ENCODE measurements at places on chromosomes 3 and 15.
A peak's percentile ranks its signal among the peaks of the same experiment; 100 is the strongest.

GRCh38 chr15:83278191-83278590 lies 6.3 kb downstream of the BNC1 start:
- ATAC-seq: no peak

DNA sequence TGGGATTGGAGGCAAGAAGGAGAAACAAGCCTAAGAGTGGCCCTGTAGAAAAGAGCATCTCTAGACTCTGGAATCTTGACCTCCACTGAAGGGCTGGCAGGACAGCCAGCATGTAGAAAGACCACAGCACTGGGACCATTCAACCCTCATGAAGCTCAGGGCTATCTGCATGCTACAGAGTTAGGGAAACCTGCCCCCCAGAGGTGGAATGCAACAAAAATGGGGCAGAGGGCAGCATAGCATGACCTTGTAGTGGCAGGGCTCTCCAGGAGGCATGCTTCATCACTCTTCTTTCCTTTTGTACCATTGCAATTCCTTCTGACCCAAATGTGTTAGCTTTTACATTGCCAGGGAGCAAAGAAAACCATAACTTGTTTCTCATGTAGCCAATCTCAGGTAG lies 445.4 kb downstream of the EPHB1 start:
- no peak for ATAC-seq

DNA sequence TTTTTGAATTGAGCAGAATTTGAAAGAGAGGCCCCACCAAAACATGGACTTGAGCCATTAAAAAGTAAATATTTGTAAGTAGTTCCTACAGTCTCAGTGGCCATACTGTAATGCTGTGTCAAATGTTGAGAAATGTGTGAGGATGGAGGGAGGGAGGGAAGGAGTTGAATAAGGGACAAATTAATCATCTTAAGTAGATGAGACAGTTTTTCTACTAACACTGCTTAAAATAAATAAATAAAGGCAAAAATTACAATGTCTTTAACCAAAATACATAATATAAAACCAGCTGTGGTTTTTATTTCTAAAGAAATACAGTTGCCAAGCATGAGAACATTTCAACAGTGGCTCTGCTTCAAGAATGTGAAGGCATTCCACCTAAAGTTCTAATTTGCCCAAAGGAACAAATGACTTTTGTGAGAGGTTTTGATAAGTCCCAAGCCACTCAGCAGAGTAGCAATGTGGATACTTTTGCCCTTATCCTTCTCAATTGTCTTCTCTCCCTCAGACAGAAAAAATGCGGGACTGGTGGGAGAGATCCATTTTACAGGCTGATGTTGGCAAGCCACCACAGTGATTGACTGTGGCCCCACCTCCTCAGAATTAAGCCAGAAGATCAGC lies 427.0 kb upstream of the RARB start:
- no peak for ATAC-seq

DNA sequence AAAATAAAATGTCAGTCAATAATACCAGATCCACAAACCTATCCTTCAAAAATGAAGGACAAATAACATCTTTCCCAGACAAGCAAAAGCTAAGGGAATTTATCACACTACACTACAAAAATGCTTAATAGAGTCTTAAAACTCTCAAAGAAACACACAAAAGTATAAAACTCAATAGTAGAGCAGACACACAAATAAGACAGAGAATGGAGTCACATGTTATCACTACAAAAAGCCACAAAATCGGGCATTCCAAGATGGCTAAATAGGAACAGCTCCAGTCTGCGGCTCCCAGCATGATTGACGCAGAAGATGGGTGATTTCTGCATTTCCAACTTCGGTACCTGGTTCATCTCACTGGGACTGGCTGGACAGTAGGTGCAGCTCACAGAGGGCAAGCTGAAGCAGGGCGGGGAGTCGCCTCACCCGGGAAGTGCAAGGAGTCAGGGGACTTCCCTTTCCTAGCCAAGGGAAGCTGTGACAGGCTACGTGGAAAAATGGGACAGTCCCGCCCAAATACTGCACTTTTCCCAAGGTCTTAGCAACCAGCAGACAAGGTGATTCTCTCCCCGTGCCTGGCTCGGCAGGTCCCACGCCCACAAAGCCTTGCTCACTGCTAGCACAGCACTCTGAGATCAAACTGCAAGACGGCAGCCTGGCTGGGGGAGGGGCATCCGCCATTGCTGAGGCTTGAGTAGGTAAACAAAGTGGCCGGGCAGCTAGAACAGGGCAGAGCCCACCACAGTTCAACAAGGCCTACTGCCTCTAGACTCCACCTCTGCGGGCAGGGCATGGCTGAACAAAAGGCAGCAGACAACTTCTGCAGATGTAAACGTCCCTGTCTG lies 46.3 kb downstream of the SENP7 start:
- no peak for ATAC-seq

GRCh38 chr15:76298986-76299385 lies 12.3 kb downstream of the ETFA start:
- ATAC-seq: no peak

DNA sequence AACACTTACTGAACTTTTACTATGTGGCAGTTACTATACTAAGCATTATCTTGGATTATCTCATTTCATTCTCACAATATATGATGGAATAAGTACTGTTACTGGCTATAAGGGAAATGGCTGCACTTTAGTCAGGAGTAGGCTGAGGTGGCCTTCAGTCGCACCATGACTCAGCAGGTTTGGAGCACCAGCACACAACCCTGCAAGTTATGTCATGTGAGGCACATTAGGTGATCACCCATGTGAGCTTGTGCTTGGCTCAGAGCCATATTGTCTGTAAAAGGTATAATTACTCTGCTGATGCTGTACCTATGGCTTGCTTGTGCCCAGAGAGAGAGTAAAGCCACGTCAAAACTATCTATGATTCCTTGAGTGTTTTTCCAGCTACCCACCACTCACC lies 54.1 kb upstream of the TIPARP start:
- ATAC-seq: no peak

GRCh38 chr3:128504533-128504915 lies 11.5 kb upstream of the GATA2 start:
- ATAC-seq: no peak

DNA sequence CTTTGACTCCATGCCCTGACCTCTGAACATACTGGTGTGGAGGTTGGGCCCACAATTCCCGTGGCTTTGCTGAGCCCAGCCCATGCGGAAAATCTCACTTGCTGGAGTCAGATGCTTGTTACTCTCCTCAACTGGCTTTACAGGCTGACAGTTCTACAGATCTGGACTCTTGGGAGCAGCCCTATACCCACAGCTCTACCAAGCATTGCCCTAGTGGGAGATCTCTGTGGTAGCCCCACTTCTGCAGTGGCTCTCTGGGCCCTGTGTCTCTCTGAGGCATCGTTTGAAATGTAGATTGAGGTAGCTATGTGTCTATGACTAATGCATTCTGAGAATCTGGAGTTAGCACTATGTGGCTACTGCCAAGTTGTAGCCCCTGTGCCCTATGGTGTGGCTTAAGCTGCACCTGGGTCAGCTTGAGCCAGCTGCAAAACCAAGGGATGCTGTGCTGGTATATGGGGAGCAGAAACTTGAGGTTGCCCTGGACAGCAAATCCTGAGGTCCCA lies 625.8 kb upstream of the ALCAM start:
- peak; percentile 54 for ATAC-seq

- no peak for ATAC-seq
These were observed 50.2 kb upstream of the PRR20G start for GRCh38 chr3:127337911-127338531.

GRCh38 chr3:56796996-56797395 lies 4.8 kb downstream of the ARHGEF3 start:
- no peak for ATAC-seq

DNA sequence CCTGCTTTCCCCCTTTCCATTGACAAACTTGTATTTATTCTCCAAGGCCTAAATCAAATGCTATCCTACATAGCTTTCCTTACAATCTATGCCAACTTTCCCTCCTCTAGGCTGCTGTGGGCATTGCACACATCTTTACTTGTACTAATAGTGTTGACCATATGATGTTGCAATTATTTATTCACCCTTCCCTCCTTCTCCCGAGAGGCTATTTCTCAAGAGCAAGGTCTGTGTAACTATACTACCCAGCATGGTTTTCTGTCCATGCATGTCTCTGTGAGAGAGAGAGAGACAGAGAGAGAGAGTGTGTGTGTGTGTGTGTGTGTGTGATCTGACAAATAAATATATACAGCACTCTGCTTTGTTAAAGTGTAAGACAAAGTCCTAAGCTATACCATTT lies 63.8 kb downstream of the GTPBP8 start:
- ATAC-seq: no peak

- no peak for ATAC-seq
These were observed 108.4 kb downstream of the SERPINI1 start for GRCh38 chr3:167843886-167844285.

- no peak for ATAC-seq
These were observed 237.6 kb upstream of the BHLHE40 start for GRCh38 chr3:4741404-4742307.

DNA sequence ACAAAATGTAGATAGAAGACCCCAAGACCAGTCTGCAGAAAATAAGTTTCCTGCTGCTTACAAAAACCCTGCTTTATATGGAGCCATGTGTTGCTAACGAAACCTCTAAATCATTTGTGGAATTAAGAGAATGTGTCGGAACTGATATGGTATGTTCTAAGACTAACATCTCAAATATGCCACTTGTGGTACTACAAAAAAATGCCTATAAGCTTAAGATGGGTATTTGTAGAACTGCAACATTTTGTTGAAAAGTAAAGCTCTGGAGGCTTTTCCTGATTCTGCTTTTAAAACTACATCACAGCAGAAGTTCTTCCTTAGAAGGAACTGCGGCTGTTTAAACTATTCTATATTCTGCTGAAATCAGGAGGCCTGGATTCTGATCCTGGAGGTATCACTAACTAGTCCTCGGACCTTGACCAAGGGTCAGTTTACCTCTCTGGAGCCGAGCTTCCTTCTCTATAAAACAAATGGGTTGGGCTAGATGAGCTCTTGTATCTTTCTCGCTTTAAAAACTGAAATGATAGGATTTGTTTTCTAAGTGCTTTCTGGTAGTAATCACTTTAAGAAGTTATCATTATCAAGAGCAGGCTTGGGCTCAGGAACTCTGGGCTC lies 74.9 kb downstream of the RAD18 start:
- no peak for ATAC-seq

GRCh38 chr3:43418601-43419272 lies 132.4 kb downstream of the SNRK start:
- ATAC-seq: no peak

- no peak for ATAC-seq
These were observed 129.6 kb downstream of the NR2F2 start for GRCh38 chr15:96460106-96460505.

DNA sequence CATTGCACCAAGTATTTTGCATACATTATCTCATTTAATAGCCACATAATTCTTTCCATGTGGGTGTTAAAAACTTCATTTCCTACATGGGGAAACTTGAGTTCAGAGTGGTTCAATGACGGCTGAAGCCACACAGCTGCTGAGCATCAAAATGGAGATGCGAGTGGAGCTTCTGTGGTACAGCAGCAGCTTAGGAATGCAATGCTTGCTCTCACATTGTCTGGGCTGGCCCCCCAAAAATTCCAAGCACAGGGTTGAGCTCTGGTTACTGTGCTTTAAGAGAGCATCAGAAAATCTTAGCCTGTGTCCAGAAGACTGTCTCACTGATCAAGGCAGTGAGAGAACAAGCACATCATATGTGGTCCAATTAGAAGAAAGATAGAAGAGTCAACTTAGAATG lies 57.4 kb upstream of the GADL1 start:
- ATAC-seq: no peak

DNA sequence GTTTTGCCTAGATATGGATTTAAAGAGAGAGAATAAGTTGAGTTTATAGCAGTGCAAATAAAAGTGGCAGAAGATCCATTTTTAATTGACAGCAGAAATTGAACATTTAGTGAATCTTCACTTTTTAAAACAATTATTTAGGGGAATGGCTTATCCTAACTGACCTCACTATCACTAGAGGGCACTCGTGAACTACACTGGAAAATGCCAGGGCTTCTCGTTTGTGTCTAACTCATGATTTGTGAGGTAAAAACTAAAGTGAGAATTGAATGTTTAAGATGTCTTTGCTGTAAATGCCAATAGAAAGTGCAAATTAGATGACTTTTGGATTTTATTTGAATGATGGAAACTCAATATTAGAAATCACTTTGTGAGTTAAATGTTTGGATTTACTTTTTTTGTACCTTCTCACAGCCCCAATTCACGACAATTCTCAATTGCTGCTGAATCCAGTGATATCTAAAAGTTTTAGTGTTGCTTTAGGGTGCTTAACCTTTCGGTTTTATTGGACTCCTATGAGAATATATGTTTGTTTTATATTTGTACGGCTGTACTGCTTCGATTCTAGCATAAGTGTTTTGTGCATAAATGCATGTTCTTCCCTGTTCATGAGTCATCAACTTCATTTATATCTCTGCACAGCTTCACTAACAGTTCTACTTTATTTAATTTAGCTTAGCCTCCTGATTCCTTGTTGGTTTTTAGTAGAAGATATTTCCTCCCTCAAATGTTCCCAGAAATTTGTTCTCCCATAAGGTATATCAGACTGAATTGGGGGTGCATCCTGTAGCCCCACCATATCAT lies 462.1 kb downstream of the MFSD1 start:
- ATAC-seq: no peak

DNA sequence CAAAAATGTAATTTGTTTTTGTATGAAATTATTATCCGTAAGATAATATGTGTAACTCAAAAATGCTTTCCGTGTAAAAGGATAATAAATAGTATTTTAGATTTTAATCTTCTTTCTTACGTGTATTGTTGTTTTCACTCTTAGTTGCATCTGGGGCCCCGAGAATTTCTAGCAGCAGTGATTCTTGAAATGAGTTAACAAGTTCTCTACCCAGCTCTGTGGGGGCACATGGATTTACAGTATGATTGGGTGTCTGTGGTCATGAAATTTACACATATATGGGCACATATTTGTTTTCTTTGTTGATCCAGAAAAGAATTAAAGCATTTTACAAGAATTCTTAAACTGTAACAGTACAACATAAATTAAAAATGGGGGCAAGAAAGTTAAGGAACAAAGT lies 145.9 kb upstream of the LRRFIP2 start:
- no peak for ATAC-seq

GRCh38 chr15:73787621-73788020 lies 34.5 kb upstream of the INSYN1 start:
- no peak for ATAC-seq

GRCh38 chr3:82475306-82475705 lies 713.9 kb upstream of the GBE1 start:
- no peak for ATAC-seq

GRCh38 chr3:37551857-37552256 lies 309.8 kb upstream of the CTDSPL start:
- no peak for ATAC-seq

- no peak for ATAC-seq
These were observed 36.3 kb downstream of the PRICKLE2 start for GRCh38 chr3:64188810-64189560.

DNA sequence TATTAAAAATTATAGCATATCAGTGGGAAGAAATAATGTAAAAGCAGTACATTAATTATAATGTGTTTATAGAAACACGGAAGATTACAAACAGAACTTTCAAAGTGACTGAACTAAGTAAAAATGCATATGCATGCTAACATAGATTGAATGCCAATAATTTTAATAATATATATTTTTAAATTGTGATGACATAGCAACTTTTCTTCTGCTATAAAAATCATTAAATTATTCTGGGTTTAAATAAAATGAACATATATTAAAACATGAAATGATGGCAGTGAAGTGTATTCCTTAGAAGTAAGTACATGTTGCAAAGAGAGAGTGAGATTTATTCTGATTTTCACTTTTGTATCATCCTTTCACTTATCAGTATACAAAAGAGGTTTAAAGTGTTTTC lies 128.9 kb downstream of the CHL1 start:
- no peak for ATAC-seq

Measured in stimulated activated memory B cell treated with anti-CD40 and anti-IgM and Interleukin-4, amounts not matched to agents 10 μg/mL and 1 μg/mL and 100 μg/mL, for 72 hours (primary cell).